ENCODE measurements at places on chromosomes 12 and 14.

- no peak for DNase-seq
Observed at GRCh38 chr14:81868172-81868571, 334.5 kb upstream of the SEL1L start.

DNA sequence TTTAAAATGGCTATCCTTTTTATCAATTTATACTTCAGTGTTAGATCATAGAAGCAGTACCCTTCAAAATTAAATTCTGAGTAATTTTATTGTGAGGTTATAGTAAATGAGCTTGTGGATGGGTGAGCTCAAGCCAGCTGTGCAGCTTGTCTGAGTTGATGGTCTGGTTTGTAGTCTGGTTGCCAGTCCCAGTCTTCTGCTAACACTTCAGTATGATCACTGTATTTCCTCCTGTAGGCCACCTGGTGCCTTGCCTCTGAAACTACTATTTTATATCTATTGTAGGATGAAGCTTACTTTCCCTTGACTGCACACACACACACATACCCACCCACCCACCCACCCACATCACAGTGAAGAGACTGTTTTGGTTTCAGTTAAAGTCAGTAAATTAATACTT is 496.4 kb downstream of the PCNX1 start:
- DNase-seq = no peak

DNA sequence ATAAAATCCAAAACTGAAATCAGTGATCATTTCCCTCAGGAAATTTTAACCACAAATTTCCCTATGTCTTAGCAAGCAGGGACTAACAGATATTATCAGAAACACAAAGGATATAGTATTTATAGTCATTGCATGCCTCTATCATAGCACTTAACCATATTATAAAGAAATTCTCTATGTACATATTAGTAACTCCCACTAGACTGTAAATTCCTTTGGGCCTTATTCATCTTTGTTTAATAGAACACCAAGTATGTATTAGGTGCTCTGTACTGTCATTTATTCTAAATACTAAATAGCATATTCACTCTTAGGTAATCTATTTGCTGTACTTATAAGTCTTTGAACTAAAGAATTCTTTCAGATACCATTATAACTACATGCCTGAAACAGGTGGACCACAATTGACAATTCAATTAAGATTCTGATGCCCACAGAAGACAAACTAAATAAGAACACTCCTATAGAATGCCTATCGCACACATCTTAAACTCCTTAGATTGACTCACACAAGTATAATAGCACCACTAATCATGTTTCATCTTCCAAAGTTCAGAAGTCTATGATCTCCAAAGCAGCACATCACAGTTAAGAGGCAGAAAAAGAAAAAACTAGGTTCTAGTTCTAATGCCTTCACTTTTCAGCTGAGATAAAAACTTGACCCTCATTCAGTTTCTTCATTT is 134.1 kb downstream of the FSCB start:
- DNase-seq = no peak

DNA sequence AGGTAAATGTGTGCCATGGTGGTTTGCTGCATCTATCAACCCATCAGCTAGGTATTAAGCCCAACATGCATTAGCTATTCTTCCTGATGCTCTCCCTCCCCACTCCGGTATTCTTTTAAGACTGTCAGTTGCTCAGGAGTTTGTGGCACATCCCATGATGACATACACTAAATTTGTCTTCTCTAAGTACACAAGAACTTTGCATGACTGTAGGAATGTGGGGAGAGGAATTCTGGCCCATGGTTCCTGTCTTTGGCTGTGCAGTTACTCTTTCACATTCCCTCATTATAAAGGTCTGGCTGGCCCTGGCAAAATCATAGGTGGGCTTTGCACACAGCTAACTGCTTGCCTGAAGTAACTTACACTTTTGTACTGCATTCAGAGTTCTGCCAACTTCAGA is 30.3 kb downstream of the HMGA2 start:
- no peak for DNase-seq

- DNase-seq = no peak
Observed at GRCh38 chr14:96038558-96038919, 623 bp upstream of the C14orf132 start.

GRCh38 chr14:99360774-99361595 is 89.0 kb upstream of the BCL11B start:
- DNase-seq = no peak

GRCh38 chr14:56189307-56189706 is 71.1 kb downstream of the PELI2 start:
- no peak for DNase-seq

DNA sequence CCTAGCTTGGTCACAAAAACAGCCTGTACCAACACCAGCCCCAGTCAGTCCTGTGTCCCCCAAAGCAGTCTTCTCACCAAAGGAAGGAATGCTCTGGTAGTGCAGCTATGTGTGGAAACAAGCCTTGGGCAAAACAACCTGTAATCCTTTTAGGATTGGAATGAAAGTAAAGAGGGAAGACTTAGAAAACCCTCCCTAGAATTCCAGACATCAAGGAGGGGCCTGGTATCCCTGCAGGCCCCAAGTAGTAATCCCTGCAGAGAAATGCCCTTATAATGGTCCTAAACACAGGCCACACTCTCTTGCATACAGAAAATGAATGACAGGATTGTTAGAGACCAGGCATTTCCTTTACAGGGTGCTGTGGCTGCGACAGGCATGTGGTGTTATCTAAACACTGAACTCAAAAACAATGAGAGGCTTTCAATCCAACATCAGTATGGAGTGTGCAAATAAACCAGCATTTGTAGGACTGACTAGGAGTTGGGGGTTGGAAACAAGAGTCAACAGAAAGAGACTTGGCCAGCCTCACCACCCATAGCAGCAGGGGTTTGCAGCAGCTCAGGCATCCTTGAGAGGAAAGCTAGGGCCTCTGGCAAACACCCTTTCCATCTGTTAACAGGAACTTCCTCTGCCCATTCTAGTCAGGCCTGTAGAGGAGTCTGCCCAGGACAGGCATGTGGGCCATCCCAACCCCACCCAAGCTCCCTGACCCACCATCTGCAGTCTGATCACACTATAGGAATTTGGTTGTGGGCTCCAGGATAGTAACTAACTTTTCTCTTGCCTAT is 59.1 kb downstream of the DCAF5 start:
- DNase-seq = no peak

GRCh38 chr14:94771158-94771905 is 1.4 kb upstream of the GSC start:
- DNase-seq = no peak

GRCh38 chr14:50573862-50574261 is 13.9 kb downstream of the ATL1 start:
- no peak for DNase-seq

DNA sequence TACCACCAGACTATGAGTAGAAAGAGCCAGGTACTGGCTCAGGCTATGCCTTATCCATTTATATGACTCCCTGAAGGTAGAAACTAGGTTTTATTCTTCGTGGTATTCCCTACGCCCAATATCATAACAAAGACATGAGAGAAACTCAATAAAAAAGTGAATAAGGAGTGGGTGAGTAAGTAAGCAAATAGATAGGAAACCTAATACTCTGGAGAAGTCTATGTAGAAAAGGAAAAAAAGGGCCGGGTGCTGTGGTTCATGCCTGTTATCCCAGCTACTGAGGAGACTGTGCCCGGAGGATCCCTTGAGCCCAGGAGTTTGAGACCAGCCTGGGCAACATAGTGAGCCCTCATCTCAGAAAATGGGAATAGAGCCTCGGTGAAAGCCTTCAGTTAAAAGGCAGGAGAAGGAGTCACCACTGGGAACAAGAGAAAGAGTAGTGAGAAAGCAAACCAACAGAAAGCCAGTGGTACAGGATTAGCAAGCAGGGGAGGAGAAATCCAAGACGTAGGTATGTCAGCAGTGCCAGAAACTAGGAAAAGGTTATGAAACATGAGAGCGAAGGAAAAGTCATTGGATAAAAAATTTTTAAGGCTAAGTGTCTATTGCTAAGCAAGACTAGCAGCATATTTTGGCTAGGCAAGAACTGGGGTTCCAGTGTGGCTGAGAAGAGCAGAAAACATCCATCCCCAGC is 6.0 kb upstream of the OR6J1 start:
- no peak for DNase-seq

DNA sequence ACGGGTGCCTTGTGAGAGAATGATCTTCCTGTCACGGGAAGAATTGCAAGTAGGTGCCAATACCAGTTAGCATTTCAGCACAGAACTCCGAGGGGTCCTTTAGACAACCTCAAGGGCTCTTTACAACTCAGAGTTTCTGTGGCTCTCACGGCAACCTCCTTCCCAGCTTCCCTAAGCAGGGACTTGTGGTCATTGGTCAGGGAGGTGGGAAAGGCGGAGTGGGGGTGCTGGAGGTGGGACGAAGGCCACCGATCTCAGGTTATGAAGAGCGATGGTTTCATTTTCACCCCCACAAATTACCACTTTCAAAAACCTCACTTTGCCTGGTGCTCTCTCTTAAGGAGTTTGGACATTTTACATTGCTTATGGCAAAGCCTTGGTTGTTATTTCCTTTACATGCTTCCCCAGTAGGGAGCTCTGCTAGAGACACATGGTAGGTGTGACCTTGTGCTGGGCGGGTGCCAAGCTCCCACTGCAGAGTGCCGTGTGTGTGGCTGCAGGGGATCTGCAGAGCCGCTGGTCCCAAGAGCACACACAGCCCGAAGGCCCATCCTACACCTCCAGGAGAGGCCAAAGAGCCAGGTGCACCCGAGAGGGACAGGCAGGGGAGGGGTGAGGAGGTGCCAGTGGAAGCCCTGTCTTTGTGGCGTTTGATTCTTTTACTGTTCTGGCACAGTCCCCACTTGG is 21.4 kb downstream of the BCL2L14 start:
- no peak for DNase-seq

- DNase-seq = no peak
Observed at GRCh38 chr14:68548194-68549076, 244.4 kb downstream of the ZFP36L1 start.

DNA sequence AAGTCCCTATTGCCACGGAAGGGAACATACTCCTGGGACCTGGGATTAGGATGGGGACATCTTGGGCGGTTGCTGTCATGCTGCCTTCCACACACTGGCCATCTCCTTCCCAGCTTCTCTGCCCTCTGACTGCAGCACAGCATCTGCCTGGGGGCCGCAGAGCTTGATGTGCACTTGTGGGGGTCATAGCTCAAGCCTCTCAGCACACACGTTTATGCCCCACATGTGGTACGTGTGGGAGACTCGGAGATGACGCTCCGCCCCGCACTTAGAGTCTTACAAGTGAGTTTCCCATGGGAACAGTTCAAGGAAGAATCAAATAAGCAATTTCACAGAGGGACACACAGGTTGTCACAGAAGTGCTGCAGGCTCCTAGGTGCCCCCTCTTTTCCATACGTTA is 8.6 kb downstream of the ACADS start:
- DNase-seq = no peak

GRCh38 chr14:21278632-21279031 is 1.3 kb upstream of the RPGRIP1 start:
- no peak for DNase-seq

- DNase-seq = no peak
Observed at GRCh38 chr14:21703357-21704326, 30.0 kb upstream of the OR4E1 start.

GRCh38 chr12:88505696-88506095 is 74.6 kb downstream of the KITLG start:
- DNase-seq = no peak

DNA sequence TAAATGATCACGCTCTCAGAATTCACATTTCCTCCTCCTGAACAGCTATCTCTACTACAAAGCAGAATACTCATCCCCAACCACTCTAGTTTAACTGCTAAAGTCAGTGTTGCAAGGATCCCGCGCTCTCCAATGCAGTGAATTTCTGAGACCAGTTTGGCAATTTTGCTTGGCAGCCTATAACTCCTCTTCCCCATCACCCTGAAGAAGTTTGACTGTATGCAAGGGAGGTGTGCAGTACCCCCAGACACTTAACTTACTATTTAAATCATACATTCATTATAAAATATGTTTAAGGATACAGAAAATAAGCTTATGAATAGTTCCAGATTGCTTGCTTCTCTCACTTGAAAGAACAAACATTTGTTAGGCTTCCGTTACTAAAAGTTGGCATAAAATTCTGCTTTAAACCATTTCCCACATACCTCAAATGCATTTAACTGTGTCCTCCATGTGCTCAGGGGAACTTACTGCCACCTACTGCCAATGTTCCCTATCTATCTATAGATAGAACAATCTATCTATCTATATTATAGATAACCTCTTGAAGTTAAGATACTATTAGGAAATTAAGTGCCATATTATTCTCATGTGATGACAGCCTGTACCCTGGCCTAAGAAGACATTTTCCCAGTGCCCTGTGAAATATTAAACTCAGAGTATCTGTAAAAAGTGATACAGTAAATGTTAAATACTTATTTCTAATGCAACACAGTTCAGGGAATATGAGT is 2.4 kb downstream of the LGR5 start:
- DNase-seq = no peak

- DNase-seq = no peak
Observed at GRCh38 chr14:81310606-81311005, 89.5 kb downstream of the STON2 start.

DNA sequence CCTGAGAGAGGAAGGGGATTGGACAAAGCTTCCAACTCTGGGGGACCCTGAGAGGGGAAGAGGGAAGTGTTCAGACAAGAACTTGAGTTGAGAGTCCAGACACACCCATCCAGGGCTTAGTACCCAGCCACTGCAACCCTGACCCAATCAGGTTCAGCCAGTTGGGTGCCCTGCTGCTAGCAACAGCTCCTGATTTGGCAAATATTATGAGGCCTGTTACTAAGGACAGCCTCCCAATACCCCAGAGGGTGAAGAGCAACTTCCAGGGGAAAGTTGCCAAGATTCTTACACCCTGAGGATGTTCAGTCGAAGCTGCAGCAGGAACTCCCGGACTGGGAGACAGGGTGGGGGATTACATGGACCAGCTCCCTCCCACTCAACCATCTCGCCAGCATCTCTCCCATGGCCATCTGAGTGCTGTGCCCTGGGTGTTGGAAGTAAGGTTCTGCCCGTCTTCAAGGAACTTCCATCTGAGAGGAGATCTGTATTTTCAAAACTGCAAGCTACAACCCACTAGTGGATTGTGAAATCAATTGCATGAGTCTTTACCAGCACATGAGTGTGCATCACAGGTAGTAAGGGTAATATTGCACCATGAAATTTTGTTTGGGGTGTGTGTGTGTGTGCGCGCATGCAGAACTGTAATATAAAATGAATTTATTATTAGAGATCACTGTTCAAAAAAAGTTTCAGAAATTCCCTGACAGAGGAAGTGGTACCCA is 11.5 kb upstream of the KRT78 start:
- DNase-seq = no peak

GRCh38 chr14:61152851-61153364 is 128.2 kb downstream of the TMEM30B start:
- DNase-seq = no peak

DNA sequence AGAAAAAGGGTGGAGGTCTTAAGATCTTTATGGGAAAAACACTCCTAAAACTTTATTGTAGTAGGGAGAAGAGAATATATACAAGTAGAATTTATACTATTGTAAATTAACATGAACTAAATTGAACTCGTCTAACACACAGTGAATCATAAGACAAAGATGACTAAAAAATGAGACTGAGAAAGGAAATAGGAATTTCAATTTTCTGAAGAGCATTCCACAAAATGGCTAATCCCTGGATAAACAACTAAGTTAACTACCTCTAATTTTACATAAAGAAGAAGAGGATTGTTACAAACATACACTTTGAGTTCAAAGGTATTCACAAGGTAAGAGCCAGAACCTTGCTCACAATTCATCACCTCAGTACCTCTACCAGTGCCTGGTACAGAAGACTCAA is 2.0 kb downstream of the MAP4K5 start:
- no peak for DNase-seq

- DNase-seq = no peak
Observed at GRCh38 chr12:1380171-1380851, 214.1 kb downstream of the FBXL14 start.

Measured in stimulated activated CD4-positive, alpha-beta T cell treated with anti-CD3 and anti-CD28 coated beads, TNF-alpha, amount 100 ng/mL, for 1 hour (primary cell).